ENCODE measurements at places on chromosomes 11 and 22.

- DNase-seq, result no peak
Measured at GRCh38 chr22:48321986-48322545, 1505.6 kb downstream of the BRD1 start.

GRCh38 chr11:20459865-20460264 is 72.3 kb downstream of the PRMT3 start:
- DNase-seq, result no peak

DNA sequence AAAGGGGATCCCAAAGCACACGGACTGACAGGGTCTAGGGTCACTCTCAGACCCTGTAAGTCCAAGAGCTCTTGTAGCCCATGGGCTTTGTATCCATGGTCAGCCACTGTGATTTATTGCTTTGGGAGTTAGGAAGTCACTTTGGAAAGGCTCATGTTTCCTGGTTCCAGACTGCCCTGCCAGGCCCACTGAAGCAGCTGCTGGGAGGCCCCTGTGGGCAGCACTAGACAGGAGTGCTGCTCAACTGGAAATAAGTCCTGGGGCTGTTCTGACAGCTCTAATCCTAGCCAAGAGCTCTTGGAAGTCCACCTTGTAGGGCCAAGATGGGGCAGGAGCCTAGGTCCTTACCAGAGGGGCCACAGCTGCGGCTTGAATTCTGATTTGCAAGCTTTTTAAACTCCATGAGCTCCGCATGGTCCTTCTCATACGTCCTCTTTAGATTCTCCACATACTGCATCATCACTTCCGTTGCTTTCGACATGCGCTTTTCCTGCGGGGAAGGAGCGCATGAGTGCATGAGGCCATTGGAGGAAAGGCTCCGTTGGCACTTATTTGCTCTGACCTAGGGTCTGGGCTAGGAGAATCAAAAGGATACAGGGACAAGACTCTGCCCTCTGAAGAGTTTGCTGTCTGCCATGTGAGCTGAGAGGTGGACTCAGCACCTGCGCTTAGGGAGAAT is 32.2 kb upstream of the LYVE1 start:
- no peak for DNase-seq

DNA sequence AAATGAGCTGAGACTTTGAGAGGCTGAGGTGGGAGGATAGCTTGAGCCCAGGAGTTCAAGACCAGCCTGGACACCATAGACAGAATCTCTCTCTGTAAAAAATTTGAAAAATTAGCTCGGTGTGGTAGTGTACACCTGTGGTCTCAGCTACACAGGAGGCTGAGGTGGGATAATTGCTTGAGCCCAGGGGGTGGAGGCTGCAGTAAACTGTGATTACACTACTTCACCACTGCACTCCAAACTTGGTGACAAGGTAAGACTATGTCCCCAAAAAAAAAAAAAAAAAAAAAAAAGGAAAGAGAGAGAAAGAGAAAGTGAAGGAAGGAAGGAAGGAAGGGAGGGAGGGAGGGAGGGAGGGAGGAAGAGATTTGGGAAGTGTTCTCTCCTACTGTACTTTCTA is 25.3 kb downstream of the RRP8 start:
- DNase-seq, result no peak

DNA sequence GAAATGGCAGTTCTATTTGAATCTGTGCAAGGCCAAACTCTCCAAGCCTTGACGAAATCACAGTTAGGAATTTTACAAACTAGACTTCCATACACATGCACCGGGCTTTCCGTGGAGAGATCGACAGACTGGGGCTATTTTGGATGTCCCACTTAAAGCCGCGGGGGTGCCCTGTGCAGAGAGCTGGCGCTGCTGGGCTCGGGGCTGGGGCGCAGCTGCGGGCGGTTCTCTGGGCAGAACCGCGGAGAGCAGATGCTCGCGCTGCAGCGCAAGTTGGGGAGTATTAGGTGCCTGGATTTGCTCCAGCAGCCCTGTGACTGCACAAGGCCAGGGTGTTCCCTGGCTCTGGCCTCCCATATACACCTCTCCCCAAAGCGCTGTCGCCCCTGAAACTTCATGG is 67.2 kb downstream of the SPATA19 start:
- DNase-seq, result no peak

DNA sequence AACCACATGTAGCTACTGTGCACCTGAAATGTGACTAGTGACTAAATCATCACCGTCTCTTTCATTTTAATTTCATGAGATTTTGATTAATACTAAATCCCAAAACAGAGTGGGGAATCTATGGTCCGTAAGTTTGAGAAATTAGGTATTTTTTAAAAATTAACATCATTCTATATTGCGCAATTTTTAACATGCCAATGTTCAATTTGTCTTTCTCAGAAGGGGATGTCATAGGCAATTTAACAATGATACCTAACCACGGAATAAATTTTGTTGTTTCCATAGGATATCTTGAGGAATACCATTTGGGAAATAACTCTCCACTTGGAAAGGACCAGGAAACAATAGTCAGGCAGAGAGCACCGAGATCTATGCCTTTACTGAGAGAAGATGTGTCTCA is 267.7 kb downstream of the FAM76B start:
- DNase-seq, result no peak

DNA sequence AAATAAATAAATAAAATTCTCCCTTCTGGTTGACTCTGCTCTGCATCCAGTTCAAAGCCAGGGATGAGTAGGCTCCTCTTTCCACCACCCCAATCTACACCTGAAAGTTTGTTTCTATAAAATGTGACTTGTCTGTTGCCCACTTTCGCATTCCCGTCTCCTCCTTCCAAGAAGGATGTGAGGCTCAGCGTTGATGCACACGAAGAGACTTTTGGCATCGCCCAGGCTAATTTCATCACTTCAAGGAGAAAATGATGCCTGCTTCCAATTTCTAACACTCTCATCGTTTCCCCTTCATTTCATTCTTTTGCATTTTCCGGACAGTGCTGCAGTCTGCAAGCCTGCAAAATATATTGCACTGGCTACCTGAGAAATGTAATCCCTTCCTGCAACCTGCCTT is 3.9 kb downstream of the MPPED1 start:
- no peak for DNase-seq

DNA sequence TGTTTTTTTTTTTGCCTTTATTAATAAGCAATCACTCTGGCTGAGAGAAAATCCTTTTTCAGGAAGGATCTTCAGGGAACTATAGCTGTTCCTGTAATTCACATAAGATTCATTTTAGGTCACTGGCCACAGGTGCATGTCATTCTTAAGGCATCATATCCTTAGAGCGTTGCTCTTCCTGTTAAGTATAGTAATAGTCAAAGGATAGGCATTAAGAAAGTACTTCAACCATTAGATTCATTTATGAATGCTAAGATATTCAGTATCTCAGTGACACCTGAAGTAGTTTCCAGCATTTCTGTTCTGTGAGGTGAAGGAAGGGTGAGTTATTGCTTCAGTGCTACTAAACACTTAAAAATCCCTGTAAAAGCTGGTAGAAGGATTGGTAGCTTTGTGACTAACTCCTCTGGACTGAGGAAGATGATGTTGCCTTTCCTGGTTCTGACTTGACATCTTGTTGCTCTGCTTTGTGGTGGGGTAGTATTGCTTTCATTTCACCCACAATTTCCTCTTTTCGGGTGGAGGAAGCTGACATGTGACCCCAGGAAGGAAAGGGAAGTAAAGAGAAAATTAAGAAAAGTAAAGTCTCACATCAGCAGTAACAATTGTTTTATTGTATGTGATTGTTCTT is 34.7 kb downstream of the RNF169 start:
- DNase-seq, result no peak

DNA sequence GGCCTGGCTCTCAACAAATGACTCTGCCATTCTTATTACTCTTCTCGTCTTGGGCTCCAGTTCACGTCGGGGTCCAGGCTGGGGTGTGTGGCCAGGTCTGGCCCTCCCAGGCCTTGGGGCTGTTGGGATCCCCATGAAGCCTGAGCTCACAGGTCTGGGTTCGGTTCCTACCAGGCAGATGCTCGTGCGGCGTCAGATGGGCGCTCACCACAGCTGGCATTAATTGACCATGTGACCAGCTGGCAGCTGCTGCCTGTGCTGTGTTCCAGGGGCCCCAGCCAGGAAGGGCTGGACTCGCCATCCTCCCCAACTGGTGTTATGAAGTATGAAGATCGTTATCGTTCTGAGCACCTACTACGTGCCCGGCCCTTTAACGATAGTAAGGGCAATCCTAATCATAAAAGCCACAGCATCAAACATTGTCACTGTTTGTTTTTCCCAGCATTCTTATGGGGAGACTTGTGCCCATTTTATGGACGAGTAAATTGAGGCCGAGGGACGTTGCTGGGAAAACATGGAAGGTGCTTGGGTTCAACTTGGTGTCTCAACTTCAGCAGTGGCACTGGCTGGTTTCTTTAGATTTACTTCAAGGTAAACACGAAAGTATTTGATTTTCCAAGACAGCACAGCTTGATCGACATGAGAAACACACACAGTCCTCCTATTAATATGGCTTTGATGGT is 26.8 kb upstream of the CACNG2 start:
- no peak for DNase-seq

DNA sequence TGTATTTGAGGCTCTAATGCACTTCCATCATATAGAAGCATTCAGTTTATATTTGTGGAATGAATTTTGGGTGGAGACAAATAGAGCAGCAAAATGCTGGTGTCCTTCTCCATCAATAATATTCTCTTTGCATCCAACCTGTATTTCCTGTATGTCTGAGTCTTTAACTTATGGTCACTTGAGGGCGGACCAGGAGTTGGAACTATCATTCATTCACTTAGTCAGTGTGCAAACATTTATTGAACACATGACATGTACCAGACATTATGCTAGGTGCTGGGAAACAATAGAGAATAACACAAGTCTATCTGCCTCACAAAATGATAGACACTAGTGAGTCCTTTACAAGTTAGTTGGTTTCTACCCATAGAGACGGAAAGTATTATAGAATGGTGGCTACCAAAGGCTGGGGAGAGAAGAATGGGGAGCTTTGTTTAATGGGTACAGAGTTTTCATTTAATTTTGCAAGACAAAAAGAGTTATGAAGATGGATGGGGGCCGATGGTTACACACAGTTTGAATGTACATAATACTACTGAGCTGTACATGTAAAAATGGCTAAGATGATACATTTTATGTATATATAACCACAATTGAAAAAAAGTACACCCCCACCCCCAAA is 4.6 kb upstream of the TMEM123 start:
- no peak for DNase-seq

DNA sequence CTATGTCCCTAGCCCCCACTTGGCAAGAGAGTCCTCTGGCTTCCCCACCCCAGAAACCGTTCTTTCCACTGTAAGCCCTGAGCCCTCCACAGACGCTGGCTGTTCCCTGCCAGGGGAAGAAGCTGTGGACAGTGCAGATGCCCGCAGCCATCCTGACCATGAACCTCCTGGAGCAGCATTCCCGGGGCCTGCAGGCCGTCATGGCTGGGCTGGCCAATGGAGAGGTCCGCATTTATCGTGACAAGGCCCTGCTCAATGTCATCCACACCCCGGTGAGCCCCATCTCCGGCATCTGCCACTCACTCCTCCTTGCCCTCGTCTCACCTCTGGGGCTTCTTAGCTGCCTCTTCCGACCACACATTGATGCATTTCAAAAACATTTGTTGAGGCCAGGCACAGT is 13.2 kb downstream of the BBS1 start:
- no peak for DNase-seq

DNA sequence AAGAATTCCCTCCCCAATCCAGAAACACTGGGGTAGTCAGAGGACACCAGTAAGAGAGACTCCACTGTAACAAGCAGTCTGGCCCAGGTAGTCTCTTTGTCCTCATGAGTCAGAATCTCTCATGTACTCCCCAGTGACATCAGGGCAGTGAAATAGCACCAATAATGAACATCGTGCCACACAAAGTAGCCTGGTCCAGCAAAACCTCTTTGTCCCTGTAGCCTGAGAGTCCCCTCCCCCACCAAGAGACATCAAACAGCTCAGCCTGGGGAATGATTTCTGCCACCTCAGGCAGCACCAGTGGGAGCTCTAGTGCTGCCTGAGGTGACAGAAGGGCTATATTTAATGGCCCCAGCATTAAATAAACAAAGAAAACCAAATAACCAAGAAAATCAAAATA is 88.1 kb downstream of the SBF2 start:
- DNase-seq, result no peak

GRCh38 chr22:19611590-19611989 is 87.4 kb upstream of the CLDN5 start:
- DNase-seq, result no peak

DNA sequence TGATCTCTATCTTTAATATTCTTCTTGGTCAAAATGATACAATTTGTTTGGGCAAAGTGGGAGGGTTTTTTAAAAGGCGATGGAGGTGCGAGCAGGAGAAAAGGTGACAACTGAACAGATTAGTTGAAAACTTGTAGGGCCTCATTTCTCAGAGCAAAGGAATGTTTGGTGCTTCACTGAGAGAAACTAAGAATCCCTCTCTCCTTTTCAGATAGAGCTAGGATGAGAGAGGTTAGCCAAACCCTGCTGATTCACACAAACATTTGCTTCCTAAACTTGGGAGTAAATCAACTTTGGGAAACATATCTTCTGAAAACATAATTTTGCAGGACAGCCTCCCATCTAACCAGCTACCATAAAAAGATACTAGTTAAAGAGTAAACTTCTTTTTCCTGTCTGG is 57.0 kb downstream of the PHF21A start:
- DNase-seq, result no peak

DNA sequence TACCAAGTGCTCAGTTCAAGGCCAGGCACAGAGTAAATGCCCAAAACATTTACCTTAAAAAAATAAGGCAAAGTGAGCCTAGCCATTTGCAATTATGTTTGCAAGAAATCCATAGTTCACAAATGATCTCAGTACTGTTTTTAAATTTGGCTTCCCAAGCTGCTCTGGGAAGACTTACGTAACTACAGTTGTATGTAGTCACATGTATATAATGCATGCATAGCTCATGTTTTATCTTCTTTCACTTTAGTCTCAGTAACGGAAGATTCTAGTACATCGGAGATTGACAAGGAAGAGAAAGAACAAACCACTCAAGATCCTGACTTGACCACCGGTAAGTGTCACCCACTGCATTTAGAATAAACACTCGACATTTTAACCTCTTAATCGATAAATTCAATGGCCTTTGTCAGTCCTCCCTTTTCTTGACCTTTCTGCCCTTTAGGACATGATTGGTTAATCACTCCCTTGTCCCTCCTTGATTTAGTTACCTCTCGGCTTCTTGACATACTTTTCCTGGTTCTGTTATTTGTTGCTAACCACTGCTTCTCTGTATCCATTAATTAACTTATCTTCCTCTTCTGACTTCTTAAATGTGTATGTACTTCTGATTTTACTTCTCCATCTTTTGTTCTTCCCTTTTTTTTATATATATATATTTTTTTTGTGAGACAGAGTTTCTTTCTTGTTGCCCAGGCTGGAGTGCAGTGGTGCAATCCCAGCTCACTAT is 18.0 kb upstream of the JHY start:
- DNase-seq, result no peak

- no peak for DNase-seq
Measured at GRCh38 chr22:47605441-47605840, 843.0 kb downstream of the TBC1D22A start.

- DNase-seq, result no peak
Measured at GRCh38 chr11:3186166-3186953, 21.2 kb upstream of the OSBPL5 start.

- no peak for DNase-seq
Measured at GRCh38 chr11:24509114-24509513, 12.3 kb downstream of the LUZP2 start.

Data from activated CD8-positive, alpha-beta memory T cell treated with anti-CD3 and anti-CD28 coated beads, Interleukin-2, amount 50 U/mL, for 4 hours (primary cell).